Renal cortical epithelial cell (primary cell): ENCODE measurements at places on chromosomes 16 and 17. TPM values are rescaled to one million over a fixed set of nuclear protein-coding genes. Genes with fewer than 3 reads are reported as not detected.
A peak's percentile ranks its signal among the peaks of the same experiment; 100 is the strongest.

GRCh38 chr17:76504117-76504516 lies 2.9 kb upstream of the RHBDF2 start:
- DNase-seq, result no peak

DNA sequence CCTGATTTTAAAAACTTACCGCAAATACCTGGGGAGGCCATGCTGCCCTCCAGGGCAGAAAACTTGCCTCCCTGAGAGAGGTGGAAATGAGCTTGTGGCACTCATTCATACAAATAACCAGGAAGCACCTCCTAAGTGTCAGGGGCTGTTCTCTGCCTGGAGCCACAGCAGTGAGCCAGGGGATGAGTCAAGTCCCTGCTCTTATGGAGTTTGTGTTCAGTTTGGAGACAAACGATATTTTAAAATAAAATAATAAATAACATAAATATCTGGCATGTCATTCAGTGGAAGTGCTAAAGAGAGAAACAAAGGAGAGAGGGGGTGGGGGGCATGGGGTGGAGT lies 313.8 kb downstream of the C16orf95 start:
- no peak for DNase-seq

DNA sequence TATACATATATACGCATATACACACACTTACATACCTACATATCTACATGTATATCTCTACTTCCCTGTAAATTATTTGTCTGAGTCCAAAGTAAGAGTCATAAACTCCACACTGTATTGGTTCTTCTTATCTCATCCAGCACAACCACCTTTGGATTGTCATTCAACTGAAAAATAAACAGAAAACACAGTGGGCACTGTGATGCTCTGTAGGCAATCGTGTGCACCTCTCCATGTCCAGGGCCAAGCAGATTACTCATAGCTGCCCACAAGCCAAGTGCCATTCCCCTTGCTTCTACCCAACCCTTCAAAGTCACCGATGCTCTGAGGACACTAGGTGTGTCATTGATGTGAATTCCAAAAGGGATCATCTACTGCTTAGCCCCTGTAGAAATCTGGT lies 12.9 kb upstream of the TEKT3 start:
- DNase-seq, result no peak

- no peak for DNase-seq
Observed at GRCh38 chr16:24935336-24935735, 79.8 kb downstream of the ARHGAP17 start.

DNA sequence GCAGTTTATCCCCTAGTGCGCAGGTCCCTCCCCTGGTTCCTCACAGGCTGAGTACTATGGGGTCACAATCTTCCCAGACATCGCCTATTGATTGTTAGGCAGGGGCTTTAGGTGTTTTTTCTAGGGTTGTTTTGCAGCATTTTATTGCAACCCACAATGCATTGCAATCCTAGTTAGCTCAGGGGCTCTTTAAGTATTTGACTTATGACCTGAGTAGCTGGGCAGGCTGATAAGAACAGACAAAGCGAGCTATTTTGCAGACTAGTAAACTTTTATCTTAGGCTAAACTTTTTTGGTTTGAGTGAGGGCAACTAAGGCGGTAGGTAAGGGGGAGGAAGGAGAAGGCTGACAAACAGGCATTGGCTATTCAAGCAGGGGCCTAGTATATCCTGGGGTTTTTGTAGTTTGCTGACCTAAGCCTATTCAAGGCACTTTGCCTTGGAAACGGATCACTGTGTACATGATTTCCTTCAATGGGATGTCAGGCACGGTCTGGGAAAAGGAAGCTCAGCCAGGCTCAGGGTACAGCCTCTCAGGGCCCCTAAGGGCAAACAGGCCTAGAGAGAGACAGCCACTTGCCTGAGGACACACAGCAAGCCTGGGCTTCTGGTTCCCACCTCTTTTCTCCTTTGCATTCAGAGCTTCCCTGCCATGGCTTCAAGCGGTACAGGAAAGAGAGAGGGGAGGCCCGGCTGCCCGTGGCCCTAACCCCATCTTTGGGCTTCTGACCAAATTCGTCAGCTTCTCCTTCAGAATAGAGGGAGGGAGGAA lies 6.4 kb downstream of the DRC7 start:
- DNase-seq, result no peak

DNA sequence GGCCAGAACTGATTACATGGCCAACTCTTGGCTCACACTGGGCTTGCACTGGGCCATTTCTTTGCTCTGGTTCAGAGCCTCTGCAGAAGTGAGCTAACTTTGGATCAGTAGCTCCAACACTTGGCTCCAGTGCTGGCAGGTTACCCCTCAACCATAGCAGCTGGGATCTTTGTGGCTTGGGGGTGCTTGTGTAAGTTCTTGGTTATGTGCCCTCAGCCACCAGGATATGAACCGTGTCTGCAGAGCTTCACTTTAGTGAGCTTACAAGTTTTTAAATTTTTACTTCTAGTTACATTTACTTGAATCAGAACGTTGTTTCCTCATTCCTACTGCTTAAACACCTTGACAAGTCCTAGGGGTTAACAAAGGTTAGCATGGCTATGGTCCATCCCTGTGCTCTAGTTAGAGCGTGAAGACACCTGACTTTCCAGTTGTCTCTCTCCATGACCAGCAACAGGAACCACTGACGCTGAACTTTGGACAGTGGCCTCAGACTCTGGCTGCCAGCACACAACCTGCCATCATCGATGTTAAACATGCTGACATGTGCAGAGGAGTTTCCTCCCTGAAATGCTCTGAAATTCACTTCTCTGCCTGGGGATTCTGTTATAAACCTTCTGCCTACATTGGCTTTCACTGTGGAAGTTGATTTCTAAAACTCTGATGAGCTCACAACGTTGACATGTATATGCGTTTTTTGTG lies 4.1 kb downstream of the PDF start:
- peak; percentile 90 for DNase-seq

GRCh38 chr17:55722742-55723487 lies at the start of gene TMEM100:
TSS of gene TMEM100 (minus strand) at chr17:55722864. CDS start at chr17:55721070, 1,794 bp downstream.
- peak; percentile 56 for DNase-seq

DNA sequence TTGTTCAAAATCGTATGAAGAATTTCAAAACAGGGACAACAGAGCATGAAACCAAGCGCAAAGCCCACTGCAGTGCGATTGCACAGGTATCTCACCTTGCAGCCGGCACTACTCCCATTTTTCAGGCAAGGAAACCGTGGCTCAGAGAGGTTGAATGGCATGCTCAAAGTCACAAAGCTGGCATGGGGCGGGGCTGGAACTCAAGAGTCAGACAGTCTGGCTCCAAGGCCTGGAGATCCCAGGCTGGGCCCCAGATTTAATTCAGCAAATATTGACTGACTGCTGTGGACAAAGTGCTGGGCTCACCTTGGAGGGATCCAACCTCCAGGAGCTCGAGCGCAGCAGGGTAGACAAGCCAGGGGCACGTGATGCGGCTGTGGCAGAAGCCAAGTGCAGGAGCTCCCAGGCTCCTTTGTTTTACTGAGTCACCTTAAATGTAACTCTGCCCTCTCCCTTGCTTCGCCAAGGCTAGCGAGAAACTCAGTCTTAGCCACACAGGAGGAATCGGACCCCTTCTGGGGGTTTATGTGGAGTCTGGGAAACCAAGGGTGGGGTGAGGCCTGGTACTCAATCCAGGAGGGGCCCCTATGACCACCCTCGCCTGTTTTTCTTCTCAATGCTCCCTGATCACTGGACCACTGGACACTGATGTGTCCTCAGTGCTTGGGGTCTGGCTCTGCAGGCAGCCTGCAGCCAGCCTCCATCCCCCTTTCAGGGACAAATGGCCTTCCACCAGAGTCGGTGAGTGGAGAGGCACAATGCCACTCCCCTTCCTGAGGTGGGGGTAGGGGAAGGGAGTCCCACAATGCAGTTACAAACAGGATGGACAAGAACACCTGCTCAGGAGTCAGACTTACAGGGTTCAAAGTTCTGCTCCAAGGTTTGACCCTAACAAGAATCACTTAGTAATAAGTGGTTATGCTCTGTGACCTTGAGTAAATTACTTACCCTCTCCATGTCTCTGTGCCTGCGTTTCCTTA lies 3.9 kb upstream of the SPATA20 start:
- DNase-seq, result no peak

DNA sequence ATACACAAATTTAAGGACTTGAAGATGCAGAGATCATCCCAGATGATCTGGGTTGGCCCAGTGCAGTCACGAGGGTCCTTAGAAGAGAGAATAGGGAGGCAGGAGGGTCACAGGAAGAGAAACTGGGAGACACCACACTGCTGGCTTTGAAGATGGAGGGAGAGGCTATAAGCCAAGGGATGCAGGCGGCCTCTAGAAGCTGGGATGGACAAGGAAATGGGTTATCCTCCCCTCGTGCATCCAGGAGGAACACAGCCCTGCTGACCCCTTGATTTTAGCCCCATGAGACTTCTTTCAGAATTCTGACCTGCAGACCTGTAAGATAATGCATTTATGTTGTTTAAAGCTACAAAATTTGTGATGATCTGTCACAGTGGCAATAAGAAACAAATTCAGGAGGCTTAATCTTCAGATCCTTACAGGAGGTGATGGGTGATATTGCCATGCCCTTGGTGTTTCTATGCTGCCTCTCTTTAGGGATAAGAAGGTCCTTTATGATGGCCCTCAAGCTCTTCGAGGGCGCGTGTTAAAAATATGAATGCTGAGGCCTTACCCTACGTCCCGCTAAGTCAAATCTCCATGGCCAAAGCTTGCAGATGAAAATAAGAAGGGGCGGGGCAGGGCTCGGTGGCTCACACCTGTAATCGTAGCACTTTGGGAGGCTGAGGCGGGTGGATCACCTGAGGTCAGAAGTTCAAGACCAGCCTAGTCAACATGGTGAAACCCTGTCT lies 1.5 kb upstream of the PRM2 start:
- no peak for DNase-seq

DNA sequence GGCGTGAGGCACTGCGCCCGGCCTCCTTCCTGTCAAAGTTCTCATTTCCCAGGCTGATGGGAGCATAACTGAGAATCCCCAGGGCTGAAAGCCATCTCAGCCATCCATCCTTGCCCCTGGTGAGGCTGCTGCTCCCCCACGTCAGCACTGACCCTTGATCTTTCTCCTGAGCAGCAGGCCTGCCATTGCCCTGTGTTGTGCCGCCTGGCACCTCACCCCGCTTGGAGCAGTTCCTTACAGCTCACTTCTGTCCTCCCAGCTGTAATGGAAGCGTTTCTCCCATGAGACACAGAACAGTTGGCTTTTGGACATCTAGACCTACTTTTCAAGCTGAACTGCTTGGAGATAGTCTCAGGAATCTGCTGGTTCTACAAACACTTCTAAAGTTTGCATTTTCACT lies 51.5 kb downstream of the OR1D5 start:
- no peak for DNase-seq

GRCh38 chr16:70689035-70689969 lies 3.4 kb upstream of the MTSS2 start:
- DNase-seq, result no peak

DNA sequence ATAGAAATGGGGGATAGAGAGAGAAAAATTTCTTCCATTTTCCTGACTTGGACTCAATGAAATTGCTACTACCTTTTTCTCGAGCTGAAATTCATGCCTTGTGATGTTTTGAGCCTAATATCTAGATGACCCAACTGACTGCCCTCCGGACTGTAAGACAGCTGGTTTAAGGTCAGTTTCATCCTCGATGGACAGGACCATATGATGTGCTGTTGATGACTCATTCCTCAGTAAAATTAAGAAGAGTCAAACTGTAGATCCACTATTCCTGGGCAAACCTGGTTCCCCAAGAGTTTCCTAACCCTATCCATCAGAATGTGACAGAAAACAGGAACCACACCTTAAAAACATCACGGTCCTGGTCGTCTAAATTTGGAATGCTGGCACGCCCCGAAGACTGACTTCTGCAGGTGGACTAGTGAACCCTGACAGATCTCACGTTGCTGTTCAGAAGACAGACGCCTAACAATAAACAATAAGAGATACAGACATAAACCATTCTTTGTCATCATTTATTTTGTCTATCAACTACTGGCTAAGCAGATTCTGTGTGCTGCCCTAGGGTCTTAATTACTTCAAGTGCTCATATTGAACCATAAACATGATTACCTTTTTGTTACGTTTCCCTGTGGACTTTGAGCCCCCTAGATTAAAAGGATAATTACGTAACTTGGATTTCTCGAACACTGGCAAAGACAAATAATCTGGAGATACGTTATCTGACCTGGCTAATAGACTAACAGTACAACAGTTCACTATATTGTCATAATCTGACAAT lies 45.1 kb upstream of the NOS2 start:
- no peak for DNase-seq

GRCh38 chr17:75341784-75342486 lies 52.7 kb upstream of the SLC25A19 start:
- DNase-seq, result no peak

DNA sequence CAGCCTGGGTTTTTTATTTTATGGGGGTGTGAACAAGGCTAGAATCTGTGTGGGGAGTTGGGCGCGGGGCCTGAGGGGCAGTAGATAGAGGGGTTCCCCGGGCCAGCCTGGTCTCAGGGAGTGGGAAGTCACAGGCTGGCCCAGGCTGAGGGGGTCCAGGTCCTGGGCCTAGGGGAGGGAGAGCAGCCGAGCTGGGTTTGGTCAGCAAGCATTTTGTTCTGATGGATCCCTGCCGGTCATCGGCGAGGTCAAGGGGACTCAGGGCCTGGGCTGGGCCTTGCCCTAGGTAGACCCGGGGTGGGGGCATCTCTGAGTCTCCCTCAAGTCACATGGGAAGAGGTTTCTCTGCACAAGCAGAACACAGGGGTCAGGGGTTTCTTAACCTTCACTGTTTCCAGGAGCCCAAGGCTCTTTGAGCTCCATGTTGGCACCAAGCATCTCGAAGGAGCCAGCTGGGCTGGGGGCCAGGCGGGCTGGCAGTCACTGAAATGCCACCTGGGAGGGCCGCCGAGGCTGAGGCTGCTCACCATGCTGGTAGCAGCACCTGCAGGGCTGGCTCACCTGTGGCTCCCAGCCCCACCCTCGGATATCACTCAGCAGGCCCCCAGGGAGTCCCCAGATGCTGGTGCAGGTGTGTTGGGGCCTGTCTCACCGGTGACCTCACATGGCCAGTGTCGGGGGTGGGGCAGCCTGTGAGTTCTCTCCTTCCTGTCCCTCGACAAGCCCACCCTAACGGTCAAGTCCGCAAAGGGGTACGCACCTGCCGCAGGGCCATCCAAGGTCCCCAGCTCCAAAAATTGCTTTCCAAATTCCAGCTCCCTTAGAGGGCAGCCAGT lies 41.0 kb downstream of the SLC7A5 start:
- no peak for DNase-seq

DNA sequence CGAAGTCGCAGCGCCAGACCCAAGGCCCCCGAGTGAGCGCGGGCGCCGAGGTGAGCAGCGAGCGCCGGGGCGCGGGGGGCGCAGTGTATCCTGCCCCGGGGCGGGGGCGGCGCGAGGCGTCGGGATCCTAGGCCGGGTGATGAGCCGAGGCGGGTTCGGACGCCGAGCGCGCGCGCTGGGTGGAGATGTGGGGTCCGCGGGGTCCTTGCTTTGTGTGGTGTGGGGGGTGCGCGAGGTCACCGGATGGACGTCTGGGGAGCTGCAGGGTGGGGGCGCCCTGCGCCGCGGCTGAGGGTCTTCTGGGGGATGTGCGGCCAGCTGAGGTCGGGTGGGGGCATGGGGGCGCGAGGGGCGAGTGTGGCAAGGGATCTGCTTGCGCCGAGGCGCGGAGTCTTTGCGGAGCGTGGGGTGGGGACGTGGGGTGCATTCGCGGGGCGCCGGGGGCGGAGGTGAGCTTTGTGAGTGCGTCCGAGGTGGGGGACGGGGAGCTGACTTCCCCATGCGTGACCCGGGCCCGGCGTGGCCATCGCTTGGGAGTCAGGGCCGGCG lies 560 bp downstream of the RAI1 start:
- DNase-seq, result no peak

LDHD gene
- total RNA-seq, result 1.9 and 4.2 TPM in 2 replicates

CA7 gene
- total RNA-seq, result not detected in 2 replicates

SOCS3 gene
- 46.4 and 94.7 TPM in 2 replicates for total RNA-seq

ATP2C2 gene
- 7.1 TPM in 1 of 2 replicates, not detected in the other for total RNA-seq

MSLN gene
- 1.3 and 13.5 TPM in 2 replicates for total RNA-seq
